Naive B cell (primary cell): ENCODE measurements at places on chromosomes 3 and 15. TPM values are rescaled to one million over a fixed set of nuclear protein-coding genes. Genes with fewer than 3 reads are reported as not detected.

DNA sequence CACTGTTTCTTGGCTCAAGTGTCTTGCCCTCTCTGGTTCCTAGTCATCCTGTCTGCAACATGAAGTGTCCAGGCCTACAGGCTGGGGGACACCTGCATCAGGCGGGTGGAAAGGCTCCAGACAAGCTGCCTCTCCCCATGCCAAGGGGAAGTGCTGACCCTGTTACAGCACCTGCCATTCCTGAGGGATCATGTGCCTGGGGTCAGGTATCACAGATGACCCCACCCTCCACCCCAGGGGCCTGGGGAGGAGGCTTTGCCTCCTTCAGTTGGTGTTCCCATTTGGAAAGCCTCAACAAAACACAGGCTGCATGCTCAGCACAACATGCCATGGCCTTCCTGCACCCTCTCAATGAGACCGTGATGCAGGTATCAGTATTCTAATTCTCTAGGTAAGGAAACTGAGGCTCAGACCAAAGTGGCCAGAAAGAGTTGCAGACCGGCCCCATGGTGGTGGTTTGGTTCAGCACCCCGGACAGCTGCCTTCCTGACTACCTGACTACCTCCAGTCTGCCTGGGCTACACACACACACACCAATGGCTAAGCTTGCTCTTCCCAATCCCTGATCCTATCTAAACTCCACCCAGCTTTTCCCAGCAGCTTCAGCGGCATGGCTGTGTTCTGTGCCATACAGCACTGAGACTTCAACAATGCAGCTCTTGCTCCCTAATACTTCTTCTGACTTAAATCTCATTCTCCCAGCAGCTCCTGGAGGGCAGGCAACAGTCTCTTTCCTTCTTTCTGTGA lies 69.7 kb upstream of the LINGO1 start:
- H3K4me3 ChIP-seq: no peak overlapping the region
- no peaks in the 10 kb centered on the region for H3K36me3 ChIP-seq
- H3K27me3 ChIP-seq: peaks cover 25% of the 10 kb centered on the region

The TICRR gene
- not detected for polyA plus RNA-seq

GRCh38 chr15:28947221-28947674 lies 61.5 kb downstream of the APBA2 start:
- H3K36me3 ChIP-seq: no peaks in the 10 kb centered on the region
- no peak overlapping the region for H3K4me3 ChIP-seq
- H3K4me1 ChIP-seq: peaks cover 3% of the 10 kb centered on the region
- DNase-seq: no peak
- peaks cover 4% of the 10 kb centered on the region for H3K27me3 ChIP-seq

GRCh38 chr3:31185062-31185357 lies 290.5 kb upstream of the GADL1 start:
- H3K36me3 ChIP-seq: no peaks in the 10 kb centered on the region
- H3K27ac ChIP-seq: no peak overlapping the region
- H3K4me3 ChIP-seq: no peak overlapping the region
- DNase-seq: no peak
- no peaks in the 10 kb centered on the region for H3K4me1 ChIP-seq
- no peaks in the 10 kb centered on the region for H3K27me3 ChIP-seq

- no peak overlapping the region for H3K4me3 ChIP-seq
- H3K36me3 ChIP-seq: peaks cover 15% of the 10 kb centered on the region
- H3K27me3 ChIP-seq: no peaks in the 10 kb centered on the region
- no peaks in the 10 kb centered on the region for H3K4me1 ChIP-seq
- H3K27ac ChIP-seq: no peak overlapping the region
- DNase-seq: no peak
These were observed 134.3 kb downstream of the VGLL4 start for GRCh38 chr3:11509173-11510000.

The MUC20 gene
- 1.2 TPM for polyA plus RNA-seq

The TMC3 gene
- polyA plus RNA-seq: not detected

The SLC6A20 gene
- polyA plus RNA-seq: not detected

The ANP32A gene
- polyA plus RNA-seq: 133 TPM
